ENCODE measurements at places on chromosomes 7 and 10.

- peak; percentile 36 for DNase-seq
Observed at GRCh38 chr7:132249256-132249971, 326.9 kb downstream of the PLXNA4 start.

DNA sequence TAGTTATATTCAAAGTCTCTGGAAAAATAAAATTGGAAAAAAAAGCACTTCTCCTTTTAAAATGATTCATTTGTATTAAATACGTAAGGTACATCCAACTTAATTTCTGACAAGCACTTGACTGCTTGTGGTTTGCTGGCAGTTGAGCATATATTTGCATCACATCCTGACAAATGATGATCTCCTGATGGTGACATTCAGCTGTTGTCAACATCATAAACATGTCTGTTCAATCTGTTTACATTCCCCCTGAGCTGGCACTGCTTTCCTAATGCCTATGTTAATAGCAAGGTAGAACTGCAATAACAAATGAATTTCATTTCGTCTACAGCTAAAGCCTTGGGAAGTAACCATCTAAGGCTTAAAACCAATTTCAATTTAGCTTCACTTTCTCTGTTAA lies 24.4 kb downstream of the TSPAN12 start:
- no peak for DNase-seq

GRCh38 chr7:43112941-43113621 lies 634 bp downstream of the HECW1 start:
- no peak for DNase-seq

DNA sequence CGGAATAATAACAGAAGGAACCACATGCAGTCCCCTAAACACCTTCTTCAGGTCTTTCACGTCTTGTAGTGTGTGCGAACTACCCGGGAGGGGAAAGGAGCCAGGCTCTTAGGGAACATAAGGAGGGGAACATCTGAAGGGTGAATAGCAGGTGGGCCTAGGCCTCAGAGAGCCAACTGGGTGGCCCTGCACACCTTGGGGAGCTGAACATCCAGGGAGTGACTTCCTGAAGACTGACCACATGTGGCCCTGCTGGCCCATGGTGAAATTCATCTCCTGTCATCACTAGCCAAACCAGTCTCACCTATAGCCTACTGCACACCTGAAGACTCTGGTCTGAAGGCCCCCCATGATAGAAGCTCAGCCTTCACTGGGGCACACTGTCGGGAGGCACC lies 5.6 kb downstream of the CALML3 start:
- DNase-seq = no peak

- no peak for DNase-seq
Observed at GRCh38 chr7:38448584-38449234, 175.3 kb upstream of the TARP start.

DNA sequence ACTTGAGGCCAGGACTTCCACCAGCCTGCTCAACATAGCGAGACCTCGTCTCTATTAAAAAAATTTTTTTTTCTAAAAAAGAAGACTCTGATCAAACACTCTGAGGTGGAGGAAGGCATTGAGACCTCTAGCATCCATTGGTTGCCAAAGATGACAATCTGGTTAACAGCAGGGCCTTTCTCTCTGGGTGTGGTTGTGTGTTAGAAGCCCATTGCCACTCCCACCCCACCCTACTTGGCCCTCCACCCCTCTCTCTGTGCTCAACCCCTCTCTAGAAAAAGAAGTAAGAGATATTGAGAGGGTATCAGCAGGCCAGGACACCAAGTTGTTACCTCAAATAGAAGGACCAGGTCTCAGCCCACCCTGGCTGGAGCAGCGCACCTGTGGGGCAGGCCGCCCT lies 57.4 kb upstream of the MXI1 start:
- DNase-seq = no peak

DNA sequence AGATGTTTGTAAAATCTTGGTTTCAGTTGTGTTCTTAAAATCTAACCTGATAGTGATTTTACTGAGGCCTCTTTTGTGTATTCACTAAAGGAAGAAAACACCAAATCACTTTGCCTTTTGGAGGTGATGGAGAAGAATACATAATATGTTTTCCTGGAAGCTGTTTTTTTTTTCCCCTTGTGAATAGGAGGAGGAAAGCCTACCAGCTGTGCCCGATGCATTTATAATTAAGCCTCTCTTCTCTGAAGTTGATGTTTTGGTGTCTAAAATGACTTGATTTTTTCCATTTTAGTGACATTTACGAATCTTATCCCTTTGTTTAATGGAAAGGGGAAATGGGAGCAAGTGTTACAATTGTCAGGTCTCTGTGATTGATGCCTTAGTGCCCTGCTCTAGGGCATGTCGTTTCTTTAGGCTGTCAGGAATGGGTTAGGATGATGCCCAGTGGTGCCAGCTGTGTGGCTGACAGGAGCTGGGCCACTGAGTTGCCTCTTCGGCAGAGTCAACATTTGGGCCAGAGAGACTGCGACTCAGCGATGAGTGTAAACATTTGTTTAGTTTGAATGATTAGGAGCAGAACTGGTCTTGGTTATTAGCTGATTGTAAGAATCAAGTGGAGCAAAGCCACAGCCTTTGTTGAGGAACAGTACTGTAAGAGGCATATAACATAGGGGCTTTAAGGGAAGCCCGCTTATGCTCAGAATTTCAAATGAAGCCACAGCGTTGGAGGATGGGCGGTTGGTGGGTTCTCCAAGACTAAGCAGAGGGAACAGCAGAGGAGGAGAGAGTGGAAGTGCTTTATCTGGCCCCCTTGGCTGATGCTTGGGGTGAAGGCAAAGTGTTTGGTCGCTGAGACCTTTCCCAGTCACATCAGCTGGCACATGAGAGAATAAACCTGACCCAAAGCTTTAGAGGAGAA lies 81.6 kb downstream of the CDK14 start:
- no peak for DNase-seq

DNA sequence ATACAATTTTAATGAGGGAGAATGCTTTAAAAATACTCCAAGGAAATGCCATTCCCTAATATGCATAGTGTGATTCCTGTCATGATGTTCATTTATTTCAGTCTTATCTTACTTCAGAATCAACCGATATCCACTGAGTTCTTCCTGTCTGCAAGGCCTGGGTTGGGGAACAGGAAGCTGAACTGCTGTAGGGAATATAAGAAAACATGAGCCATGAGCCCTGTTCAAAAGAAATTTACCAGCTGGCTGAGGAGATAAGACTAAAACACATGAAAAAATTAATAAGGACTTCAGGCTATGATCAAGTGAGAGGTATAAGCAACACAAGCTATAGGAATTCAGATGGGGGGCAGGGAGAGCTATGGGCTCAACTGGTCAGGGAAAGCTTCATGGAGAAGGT lies 184.7 kb downstream of the PLPP4 start:
- DNase-seq = no peak

DNA sequence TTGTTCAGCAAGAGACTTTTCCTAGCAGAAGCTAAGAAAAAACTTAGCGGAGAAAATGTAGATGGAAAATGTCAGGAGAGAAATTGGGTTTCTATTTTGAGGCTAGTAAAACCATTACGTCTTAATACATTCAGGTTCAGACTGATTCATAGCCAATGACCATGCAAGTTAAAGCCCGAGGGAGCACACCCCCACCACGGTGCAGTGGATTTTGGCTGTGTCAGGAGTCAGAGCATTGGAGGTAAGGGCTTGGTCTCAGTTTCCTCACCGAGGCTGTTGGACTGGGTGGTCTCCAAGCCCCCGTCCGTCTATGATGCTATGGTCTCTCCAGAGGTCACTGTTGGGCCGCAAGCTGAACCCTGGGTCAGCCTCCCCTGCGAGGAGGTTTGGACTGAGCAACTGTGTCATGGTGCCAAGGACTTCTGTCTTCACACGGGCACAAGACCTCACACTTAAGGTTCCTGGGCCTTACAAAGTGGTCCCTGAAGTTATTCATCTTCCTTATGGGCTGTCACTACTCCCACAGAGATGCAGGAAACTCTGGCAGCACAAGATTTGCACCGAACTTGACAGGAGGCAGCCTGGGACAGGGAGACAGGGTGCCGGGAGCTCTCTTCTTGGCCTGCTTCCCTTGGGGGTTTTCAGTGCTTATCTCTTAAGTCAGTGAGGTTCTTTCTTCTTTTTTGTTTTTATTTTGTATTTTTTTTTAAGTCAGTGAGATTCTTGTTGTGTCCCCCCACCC lies 186.8 kb downstream of the PHTF2 start:
- DNase-seq = no peak

DNA sequence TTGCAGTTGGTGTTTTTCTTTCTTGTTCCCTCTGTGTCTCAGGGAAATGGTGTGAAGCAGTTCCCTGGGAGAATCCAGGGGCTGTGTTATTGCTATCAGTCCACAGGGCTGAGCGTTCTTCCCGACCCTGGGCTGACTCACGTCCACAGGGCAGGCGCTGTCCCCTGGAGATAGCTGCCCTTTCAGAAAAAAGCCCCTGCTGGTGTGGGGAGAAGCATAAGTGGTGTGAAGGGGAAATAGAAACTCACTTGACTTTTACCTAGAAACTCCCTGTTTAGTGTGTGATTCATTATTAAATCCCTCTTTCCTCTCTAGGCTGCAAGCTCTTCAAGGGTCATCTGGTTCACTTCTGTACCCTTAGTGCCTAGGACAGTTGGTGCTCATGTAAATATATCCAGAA lies 63.3 kb upstream of the SMNDC1 start:
- DNase-seq = no peak

GRCh38 chr10:11003679-11004078 lies 14.0 kb upstream of the CELF2 start:
- DNase-seq = no peak

GRCh38 chr7:108251700-108252099 lies 121.5 kb upstream of the LAMB4 start:
- DNase-seq = no peak

Measured in NCI-H524 (cell line).